Myocyte (in vitro differentiated cells): ENCODE measurements at places on chromosomes 4 and X. TPM values are rescaled to one million over a fixed set of nuclear protein-coding genes. Genes with fewer than 3 reads are reported as not detected.
A peak's percentile ranks its signal among the peaks of the same experiment; 100 is the strongest.

The SLITRK4 gene
- total RNA-seq = 2.8 and 3.5 TPM in 2 replicates

DNA sequence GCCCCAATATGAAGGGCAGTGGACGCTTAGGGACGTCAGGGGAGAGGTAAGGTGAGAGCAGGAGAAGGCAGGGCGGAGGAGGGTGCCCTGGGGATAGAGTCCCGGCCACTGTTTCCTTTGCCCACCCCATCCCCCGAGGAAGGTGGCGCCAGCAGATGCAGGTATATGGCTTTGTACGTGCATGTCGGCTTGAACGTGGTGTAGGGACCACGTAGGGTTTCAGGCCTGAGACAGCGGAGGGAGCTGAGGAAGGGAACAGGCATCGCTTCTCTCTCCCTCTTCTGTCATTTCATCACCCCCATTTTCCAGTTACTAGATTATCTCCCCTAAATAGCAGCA lies 97.9 kb downstream of the PHKA2 start:
- no peak for DNase-seq

The BCORL1 gene
- 0.94 and 1.5 TPM in 2 replicates for total RNA-seq

GRCh38 chr4:106369456-106370060 lies 980 bp upstream of the GIMD1 start:
- DNase-seq = peak; percentile 77

- no peak for DNase-seq
These were observed 60.2 kb downstream of the MAOB start for GRCh38 chrX:43822014-43822413.

GRCh38 chrX:72041176-72041575 lies 90.5 kb downstream of the RTL5 start:
- no peak for DNase-seq

- no peak for DNase-seq
These were observed 113.6 kb downstream of the MID1 start for GRCh38 chrX:10506781-10507180.

The IQCM gene
- total RNA-seq = 0.36 and 0.94 TPM in 2 replicates

GRCh38 chr4:188728359-188728758 lies 589.1 kb downstream of the TRIML1 start:
- DNase-seq = no peak
